ENCODE measurements at places on chromosomes 3 and 15. TPM values are rescaled to one million over a fixed set of nuclear protein-coding genes. Genes with fewer than 3 reads are reported as not detected.

DNA sequence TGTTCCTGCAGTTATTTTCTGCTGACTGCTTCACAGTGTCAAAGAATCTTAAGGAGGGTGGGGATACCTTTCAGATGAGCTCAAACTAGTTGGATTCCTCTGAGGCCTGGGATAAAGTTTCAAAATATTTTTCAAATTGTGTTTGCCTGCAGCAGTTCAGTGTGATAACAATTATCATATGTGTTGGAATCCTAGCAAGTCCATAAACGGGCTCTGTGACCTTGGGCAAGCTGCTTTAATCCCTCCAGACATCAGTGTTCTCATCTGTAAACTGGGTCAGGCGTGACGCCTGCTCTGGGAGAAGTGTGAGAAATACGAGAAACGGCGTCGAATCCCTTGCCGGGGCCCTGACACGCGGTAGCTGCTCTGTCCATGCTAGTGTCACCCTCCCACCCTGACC, 153.5 kb downstream of the UACA start:
- no peak for DNase-seq

DNA sequence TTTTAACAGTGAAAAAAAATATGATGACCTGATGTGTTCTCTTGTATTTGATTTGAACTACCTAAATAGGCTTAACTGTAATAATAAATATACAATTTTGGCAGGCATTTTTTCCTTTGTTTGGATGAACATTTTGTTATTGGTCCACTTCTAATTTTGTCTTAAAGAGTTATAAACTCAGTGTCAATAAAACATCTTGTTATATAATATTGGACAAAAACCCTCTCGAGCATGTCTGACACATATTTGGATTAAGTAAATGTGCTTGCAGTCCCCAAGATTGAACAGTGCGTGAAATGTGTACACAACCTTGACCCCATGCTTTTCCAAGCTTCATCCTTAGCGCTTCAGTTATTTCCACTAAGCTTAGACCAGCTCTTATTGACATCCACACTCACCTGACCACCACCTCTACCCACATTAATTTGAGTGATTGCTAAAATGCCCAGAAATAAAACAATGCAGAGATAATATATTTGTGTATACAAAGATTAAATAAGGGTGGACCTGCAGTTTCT, 131.7 kb upstream of the ZBED2 start:
- no peak for DNase-seq

GRCh38 chr3:25472731-25473130, 44.7 kb downstream of the RARB start:
- DNase-seq = no peak

Gene SLC22A13
- 0.95 TPM for total RNA-seq

GRCh38 chr3:53817809-53818208, 28.4 kb downstream of the CHDH start:
- no peak for DNase-seq

- DNase-seq = no peak
These were observed 665.4 kb upstream of the CBLB start for GRCh38 chr3:106534206-106534605.

- no peak for DNase-seq
These were observed 3.2 kb upstream of the CPN2 start for GRCh38 chr3:194354315-194354714.

DNA sequence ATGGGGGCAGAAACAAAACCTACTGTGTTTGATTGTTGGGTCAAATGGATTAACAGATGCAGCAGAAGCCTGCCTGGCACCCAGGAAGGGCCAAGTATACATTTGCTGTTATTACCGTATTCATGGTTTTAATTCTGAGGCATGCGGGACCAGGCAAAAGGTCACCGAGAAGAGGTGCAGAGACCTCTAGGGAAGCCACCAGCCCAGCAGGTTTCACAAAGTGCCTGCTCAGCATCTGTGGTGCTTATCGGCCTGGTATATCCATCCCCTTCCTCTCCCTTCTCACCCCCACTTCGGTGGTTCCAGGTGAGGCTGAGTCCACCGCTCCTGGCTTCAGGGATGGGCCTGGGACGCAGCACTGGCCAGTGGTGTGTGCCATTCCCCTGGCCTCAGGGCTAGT, 13.1 kb downstream of the TPRA1 start:
- DNase-seq = no peak

DNA sequence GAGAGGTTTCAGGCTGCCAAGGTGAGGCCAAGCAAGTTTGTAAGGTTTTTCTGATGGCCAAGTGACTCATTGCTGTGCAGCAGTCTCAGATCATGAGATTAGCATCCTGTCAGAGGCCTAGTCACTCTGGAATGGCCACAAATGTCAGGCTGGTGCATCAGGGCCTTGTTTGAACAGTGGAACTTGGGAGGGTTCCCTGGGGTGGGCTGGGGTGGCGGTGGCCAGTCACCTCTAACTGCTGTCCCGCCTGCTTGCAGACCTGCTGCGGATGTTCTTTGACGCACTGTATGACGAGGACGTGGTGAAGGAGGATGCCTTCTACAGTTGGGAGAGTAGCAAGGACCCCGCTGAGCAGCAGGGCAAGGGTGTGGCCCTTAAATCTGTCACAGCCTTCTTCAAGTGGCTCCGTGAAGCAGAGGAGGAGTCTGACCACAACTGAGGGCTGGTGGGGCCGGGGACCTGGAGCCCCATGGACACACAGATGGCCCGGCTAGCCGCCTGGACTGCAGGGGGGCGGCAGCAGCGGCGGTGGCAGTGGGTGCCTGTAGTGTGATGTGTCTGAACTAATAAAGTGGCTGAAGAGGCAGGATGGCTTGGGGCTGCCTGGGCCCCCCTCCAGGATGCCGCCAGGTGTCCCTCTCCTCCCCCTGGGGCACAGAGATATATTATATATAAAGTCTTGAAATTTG, 2.8 kb upstream of the FAM131A start:
- no peak for DNase-seq

DNA sequence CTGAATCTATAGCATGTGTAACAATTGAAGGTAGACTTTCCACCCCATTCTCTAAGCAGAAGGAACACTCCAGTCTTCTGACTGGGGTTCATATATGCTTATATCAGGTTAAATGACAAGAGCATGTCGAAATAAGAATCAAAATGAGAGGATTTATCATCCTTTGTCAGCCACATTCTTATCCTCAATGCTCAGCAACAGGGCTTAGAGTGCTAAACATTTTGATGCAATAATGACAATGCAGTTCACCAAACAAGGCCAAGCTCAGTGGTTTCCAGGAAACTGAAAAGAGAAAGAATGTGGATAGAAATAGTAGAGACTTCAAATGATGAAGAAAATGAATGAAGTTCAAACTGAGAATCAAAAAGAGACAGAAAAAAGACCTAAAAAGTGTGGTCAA, 78.0 kb downstream of the FSIP1 start:
- DNase-seq = no peak

Measured in mucosa of gallbladder (tissue), 1 donor.